ENCODE measurements at places on chromosomes 6 and 20. TPM values are rescaled to one million over a fixed set of nuclear protein-coding genes. Genes with fewer than 3 reads are reported as not detected.

GRCh38 chr20:760751-761417 is 7.4 kb downstream of the SLC52A3 start:
- DNase-seq, result peak; percentile 79

DNA sequence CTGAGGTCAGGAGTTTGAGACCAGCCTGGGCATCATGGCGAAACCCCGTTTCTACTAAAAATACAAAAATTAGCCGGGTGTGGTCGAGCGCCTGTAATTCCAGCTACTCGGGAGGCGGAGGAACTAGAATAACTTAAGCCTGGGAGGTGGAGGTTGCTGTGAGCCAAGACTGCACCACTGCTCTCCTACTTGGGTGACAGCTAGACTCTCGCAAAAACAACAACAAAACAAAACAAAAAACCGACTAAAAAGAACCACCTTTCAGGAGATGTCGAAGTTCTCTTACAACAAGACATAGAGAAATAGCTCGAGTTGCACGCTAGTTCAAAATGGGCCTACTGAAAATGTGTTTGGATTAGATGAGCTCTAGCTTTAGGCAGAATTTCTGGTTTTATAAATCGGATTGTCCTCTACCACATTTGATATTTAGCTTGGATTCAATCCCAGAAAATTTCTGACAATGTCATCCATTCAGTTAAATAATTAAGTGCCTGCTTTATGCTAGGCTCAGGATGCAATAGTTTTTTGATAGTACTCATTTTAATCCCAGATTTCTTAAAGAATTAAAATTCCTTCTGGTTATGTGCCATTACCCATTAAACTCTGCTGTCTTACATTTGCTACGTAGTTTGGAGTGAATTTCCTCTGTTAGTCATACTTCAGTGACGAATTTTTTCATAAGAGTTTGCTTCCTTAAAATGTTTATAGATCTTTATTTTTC is 137.5 kb upstream of the SHLD1 start:
- DNase-seq, result no peak

DNA sequence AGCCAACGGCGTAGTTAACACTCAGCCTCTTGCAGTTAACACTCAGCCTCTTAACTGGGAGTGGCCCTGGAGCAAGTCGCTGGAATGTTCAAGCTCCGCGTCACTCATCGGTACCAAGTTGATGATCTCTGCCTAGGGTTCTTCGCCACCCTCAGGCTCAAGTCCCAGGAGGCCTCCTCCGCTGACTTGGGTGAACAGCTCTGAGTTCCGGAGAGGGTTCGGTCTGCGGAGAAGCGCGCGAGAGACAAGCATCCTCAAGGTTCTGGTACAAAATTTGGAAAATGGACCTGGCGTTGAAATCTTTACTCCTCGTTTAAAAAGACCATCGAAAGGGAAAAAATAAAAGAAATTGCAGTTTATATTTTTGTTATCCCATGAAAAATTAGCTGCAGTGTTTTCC is 876 bp upstream of the DSP start:
- DNase-seq, result peak; percentile 29

GRCh38 chr6:69953491-69953890 is 87.1 kb downstream of the COL19A1 start:
- no peak for DNase-seq

GRCh38 chr20:25025986-25026605 is 31.8 kb downstream of the ACSS1 start:
- DNase-seq, result no peak

- no peak for DNase-seq
Measured at GRCh38 chr20:62433658-62434497, 6.5 kb upstream of the RBBP8NL start.

- no peak for DNase-seq
Measured at GRCh38 chr6:155542036-155542435, 86.4 kb upstream of the NOX3 start.

- DNase-seq, result no peak
Measured at GRCh38 chr6:112946051-112946450, 598.9 kb downstream of the RFPL4B start.

GRCh38 chr6:30879684-30880427 is 4.5 kb upstream of the DDR1 start:
- no peak for DNase-seq

- no peak for DNase-seq
Measured at GRCh38 chr6:1908784-1909183, 299.1 kb downstream of the FOXC1 start.

- DNase-seq, result no peak
Measured at GRCh38 chr6:39062014-39062740, 13.6 kb downstream of the GLP1R start.

- DNase-seq, result peak; percentile 12
Measured at GRCh38 chr6:113050979-113051378, 703.8 kb downstream of the RFPL4B start.

- no peak for DNase-seq
Measured at GRCh38 chr20:611047-611842, 1.1 kb upstream of the TCF15 start.

- no peak for DNase-seq
Measured at GRCh38 chr20:58889798-58890517, 37.4 kb downstream of the GNAS start.

- DNase-seq, result no peak
Measured at GRCh38 chr20:24651171-24651975, 181.9 kb downstream of the SYNDIG1 start.

DNA sequence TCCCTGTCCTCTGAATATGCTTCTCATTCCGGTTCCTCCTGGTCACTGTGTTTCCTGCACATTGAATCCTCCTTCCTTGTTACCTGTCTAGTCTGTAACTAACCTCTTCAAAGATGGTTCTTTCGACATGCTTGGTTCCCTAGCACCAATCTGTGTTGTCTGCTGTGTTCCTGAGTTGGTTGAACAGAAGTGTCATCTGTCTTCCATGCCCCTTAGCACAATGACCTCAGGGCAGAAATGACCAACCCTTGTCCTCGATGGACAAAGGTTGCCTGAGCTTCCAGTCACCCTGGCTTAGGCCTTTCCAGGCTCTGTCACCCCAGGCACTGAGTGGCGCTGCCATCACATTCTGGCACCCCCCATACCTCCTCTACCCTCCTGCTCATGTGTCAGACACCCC is 266.8 kb upstream of the RIN2 start:
- no peak for DNase-seq

- no peak for DNase-seq
Measured at GRCh38 chr6:73560853-73561407, 40.1 kb upstream of the EEF1A1 start.

DNA sequence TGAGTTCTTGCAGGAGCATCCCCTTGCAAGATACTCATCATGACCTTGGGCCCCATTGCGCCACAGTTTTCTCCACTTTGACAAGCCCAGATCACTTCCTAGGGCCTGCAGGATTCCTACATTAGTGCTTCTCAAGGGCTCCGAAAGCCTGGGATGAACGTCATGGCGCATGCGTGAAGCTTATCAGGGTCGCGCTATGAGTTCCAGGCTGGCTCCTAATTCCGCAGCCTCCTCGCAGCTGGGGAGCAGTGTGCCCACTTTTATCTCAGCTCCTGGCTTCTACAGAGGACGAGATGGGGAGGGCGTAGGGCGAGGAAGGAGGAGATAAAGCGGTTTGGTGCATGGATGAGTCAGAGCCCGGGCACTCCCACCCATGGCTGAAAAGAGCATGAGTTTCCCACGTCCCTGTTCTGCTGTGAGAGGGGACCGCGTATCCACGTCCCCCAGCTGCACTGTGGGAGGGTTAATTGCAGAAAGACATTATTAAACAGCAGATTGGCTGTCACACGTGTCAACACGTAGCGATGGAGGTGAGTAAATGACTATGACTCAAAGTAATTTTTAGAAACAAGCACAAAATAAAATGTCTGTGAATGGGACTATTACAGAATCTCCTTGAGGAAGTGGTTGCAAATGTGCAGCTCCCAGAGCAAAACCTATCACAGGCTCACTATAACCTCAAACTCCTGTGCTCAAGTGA is 72.9 kb upstream of the DSP start:
- no peak for DNase-seq

- DNase-seq, result no peak
Measured at GRCh38 chr20:63441136-63442099, 31.0 kb downstream of the KCNQ2 start.

DNA sequence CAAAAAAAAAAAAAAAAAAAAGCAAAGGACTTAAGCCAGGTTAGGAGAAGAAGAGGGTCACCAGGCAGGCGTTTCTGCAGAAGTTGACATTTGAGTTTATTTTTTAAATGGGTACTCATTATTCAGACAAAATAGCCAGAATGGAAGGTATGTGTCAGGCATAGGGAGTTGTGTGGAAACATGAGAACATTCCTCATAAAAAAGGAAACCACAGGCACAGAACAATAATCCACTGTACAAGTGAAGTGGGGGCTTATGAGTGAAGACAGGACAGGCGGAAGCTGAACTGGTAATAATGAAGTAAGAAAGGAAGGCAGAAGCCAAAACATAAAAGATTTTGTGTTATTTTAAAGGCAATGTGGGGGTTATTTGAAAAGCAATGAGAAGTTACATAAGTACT is 104.6 kb downstream of the EPB41L2 start:
- no peak for DNase-seq

DNA sequence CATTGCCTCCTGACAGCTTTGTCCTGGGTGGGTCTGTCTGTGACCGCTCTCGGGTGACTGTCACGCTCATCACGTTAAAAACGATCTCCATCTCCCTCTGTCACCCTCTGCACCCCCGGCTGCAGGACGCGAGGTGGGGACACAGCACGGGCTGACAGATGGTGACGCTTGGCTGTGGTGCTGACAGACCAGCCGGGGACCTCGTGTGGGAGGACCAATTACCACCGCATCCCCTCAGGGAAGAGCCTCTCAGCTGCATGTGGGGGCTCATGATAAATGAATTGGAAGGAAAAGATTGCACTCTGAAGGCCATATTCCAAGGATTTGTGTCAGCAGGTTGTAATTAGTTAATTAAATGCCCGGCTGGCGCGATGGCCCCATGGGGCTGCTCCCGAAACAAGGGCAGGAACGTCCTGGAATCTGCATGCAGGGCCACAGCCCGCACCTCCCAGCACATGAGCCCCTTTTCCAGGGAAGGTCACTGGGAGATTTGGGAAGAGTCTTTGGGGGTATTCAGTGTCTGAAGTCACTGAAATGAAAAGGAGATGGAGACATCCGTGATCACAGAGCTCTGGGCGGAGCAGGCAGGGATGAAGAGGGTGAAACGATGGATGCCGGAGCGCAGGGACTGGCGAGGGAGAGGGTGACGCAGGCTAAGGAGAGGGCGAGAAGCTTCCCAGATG is 87.1 kb downstream of the ERMARD start:
- DNase-seq, result peak; percentile 2

Gene PGC
- not detected for total RNA-seq

Gene LRFN2
- total RNA-seq, result 0.59 TPM

Gene FAM217A
- not detected for total RNA-seq

Gene CCN6
- total RNA-seq, result not detected

Gene MAS1L
- total RNA-seq, result not detected

Gene TAF8
- 21.9 TPM for total RNA-seq

Gene GMNN
- total RNA-seq, result 24.7 TPM
